ENCODE measurements at places on chromosomes 11 and 22.

GRCh38 chr11:130211144-130211543 lies 51.6 kb downstream of the ST14 start:
- H3K27ac ChIP-seq: no peak overlapping the region
- no peaks in the 10 kb centered on the region for H3K4me1 ChIP-seq
- 0 out of 2 replicates have a peak, but pooled peaks cover 4% of the 10 kb centered on the region for H3K36me3 ChIP-seq
- DNase-seq: peak; percentile 20
- H3K4me3 ChIP-seq: no peak overlapping the region

DNA sequence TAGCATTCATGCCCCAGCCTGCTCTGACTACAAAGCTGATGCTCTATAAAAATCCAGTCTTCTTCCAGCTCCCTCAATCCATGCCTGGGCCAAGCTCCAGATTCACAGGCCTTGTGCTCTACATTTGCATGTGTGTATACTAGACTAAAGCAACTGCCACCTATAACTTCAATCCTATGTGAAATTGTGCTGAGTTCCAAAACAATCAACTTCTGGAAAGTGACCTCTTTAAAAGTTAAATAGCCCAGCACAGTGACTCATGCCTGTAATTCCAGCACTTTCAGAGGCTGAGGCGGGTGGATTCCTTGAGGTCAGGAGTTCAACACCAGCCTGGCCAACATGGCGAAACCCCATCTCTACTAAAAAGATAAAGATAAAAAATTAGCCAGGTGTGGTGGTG lies 114.3 kb upstream of the ZC3H12C start:
- H3K4me3 ChIP-seq: no peak overlapping the region
- DNase-seq: no peak
- no peaks in the 10 kb centered on the region for H3K27me3 ChIP-seq

GRCh38 chr11:91005458-91005857 lies 782.6 kb upstream of the CHORDC1 start:
- H3K27ac ChIP-seq: no peak overlapping the region
- no peaks in the 10 kb centered on the region for H3K27me3 ChIP-seq
- DNase-seq: no peak
- H3K4me3 ChIP-seq: no peak overlapping the region
- no peaks in the 10 kb centered on the region for H3K36me3 ChIP-seq
- no peaks in the 10 kb centered on the region for H3K4me1 ChIP-seq

DNA sequence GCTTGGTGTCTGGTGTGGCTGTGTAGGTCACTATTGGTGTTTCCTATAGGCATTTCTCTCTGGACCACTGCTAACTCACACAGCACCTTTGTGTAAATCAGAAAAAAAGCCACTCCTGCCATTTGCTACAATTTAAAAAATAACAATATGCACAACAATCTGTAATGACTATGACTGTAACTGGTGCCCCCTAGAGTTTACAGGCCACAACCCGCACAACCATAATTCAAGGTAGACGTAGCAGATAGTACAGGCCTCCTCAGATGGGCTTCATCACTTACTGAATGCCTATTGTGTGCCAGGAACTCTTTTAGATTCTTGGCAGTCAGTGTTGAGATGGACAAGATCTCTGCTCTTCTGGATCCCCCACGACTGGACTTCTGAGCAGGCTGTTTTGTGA lies 47.7 kb downstream of the SYT9 start:
- no peak overlapping the region for H3K27ac ChIP-seq
- H3K36me3 ChIP-seq: no peaks in the 10 kb centered on the region
- no peaks in the 10 kb centered on the region for H3K4me1 ChIP-seq
- no peak for DNase-seq
- H3K4me3 ChIP-seq: no peak overlapping the region

GRCh38 chr11:35626501-35626900 lies 8.2 kb downstream of the FJX1 start:
- H3K4me3 ChIP-seq: no peak overlapping the region
- no peaks in the 10 kb centered on the region for H3K27me3 ChIP-seq
- no peak overlapping the region for H3K27ac ChIP-seq
- H3K4me1 ChIP-seq: peaks cover 57% of the 10 kb centered on the region

DNA sequence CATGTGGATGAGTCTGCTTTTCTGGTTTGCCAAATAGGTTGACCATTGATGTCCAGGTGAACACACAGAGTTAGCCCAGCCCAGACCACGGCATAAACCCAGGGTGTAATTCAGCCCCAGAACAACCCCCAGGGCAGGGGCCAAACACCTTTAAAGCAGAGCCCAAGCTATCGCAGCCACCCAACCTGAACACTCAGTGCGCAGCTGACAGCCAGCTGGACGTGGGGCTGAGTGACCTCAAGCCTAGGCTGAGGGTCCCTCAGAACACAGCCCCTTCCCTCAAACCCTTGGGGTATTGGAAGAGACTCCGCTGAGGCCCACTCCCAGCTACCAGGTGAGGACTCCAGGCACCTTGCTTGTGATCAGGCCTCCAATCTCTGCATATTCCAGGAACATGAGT lies 161.5 kb upstream of the NECTIN1 start:
- H3K4me3 ChIP-seq: no peak overlapping the region
- H3K27me3 ChIP-seq: no peaks in the 10 kb centered on the region
- no peaks in the 10 kb centered on the region for H3K4me1 ChIP-seq
- no peak for DNase-seq

DNA sequence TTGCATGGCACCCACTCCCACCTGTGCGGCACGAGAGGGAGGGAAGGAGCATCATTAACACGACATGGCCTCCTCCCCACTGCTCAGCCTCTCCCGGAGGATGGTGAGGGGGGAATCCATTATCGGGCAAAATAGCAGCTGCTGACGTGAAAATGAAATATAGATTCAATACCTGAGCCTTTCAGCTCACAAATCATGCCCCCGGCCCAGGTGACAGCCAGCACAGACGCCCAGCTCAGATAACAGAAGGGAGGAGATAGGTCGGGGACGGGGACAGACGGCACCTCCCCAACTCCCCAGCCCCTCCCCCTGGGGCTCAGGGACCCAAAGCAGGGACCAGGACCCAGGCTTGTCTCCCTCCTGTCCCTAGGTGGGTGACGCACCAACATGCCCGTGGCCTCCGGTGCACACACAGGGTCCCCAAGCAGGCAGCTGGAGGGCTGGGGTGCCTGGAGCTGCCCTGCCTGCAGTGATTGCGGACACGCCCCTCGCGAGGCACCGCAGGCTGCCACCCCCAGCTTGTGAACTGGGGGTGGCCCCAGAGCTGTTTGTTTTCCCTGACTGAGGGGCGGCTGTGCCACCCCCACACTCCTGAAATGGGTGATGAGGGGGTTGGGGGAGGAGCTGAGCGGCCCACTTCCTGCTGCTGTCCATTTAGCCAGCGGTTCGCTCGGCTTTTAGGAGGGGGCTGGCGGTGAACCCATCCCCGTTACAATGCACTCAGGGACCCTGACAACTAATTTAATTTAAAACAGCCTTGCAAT lies 31.7 kb downstream of the FLRT1 start:
- H3K27ac ChIP-seq: no peak overlapping the region
- DNase-seq: no peak

DNA sequence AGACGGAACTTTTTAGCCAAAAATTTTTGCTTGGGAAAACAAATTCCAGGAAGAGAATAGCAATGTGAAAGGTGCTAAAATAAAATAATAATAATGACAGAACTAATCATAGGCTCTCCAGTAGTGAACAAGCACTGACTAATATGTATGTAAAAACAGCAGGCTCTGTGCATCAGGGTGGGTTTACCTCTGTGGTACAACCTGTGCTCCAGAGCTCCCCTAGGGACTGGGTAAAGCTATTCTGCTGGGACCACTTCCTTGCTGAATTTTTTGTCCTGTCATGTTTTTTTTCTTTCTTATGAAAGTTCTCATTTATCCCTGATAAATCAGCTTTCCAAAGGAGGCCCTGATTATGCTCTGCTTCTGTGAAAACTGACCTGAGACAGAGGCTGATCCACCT lies 18.8 kb downstream of the LUZP2 start:
- H3K4me1 ChIP-seq: peaks cover 6% of the 10 kb centered on the region
- no peaks in the 10 kb centered on the region for H3K27me3 ChIP-seq
- H3K36me3 ChIP-seq: no peaks in the 10 kb centered on the region

GRCh38 chr22:46225631-46226030 lies 24.5 kb downstream of the CDPF1 start:
- no peaks in the 10 kb centered on the region for H3K27me3 ChIP-seq
- no peak overlapping the region for H3K27ac ChIP-seq
- no peaks in the 10 kb centered on the region for H3K36me3 ChIP-seq
- no peak overlapping the region for H3K4me3 ChIP-seq
- no peak for DNase-seq
- no peaks in the 10 kb centered on the region for H3K4me1 ChIP-seq

- DNase-seq: no peak
- H3K4me3 ChIP-seq: peak overlapping the region; percentile 77
- H3K27me3 ChIP-seq: no peaks in the 10 kb centered on the region
- H3K4me1 ChIP-seq: peaks cover 14% of the 10 kb centered on the region
- peaks cover 37% of the 10 kb centered on the region for H3K36me3 ChIP-seq
These were observed 465 bp downstream of the SUN2 start for GRCh38 chr22:38755155-38755910.

GRCh38 chr11:44591557-44591956 lies 26.1 kb downstream of the CD82 start:
- H3K27ac ChIP-seq: no peak overlapping the region
- no peak overlapping the region for H3K4me3 ChIP-seq
- H3K36me3 ChIP-seq: peaks cover 6% of the 10 kb centered on the region
- no peak for DNase-seq
- H3K4me1 ChIP-seq: no peaks in the 10 kb centered on the region

GRCh38 chr22:22867996-22868715 lies 19.5 kb upstream of the IGLL5 start:
- no peak overlapping the region for H3K4me3 ChIP-seq
- no peak overlapping the region for H3K27ac ChIP-seq
- DNase-seq: no peak
- no peaks in the 10 kb centered on the region for H3K4me1 ChIP-seq
- H3K27me3 ChIP-seq: peaks cover 6% of the 10 kb centered on the region

DNA sequence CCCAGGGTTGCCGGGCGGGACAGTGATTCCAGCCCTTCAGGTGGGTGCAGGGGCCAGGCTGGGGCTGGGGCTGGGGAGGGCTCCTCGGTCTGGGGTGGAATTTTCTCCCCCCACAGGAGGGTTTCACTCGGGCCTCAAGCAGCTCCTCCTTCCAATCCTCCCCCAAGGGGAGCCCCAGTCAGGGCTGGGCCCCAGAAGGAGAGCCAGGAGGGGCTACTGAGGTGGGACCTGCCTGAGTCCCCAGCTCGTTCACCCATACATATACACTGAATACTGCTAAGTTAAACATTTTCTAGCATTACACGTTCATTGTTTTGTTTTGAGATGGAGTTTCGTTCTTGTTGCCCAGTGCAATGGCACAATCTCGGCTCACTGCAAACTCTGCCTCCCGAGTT lies 1.5 kb upstream of the CRACR2B start:
- DNase-seq: no peak
- no peaks in the 10 kb centered on the region for H3K36me3 ChIP-seq
- H3K4me3 ChIP-seq: no peak overlapping the region
- H3K4me1 ChIP-seq: peaks cover 7% of the 10 kb centered on the region
- H3K27me3 ChIP-seq: peaks cover 18% of the 10 kb centered on the region
- no peak overlapping the region for H3K27ac ChIP-seq

DNA sequence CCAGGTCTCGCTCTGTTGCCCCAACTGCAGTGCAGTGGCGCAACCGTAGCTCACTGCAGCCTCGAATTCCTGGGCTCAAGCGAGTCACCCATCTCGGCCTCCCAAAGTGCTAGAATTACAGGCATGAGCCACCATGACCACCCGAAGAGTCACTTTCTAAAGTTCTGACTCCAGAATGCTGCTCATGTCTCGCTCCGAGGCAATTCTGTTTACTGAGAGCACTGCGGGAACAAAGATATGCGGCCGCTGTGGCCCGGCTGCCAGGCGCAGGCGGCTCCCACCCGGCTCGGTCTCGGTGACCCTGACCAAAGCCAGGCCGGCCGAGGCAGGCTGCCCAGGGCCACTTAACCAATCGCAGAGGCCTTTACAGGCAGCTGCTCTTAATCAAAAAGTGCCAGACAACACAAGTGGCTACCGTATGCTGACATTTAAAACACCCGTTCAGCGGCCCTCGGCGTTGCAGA lies 78.7 kb downstream of the PHF21B start:
- no peak overlapping the region for H3K4me3 ChIP-seq
- peaks cover 2% of the 10 kb centered on the region for H3K27me3 ChIP-seq
- no peak for DNase-seq
- H3K36me3 ChIP-seq: no peaks in the 10 kb centered on the region

DNA sequence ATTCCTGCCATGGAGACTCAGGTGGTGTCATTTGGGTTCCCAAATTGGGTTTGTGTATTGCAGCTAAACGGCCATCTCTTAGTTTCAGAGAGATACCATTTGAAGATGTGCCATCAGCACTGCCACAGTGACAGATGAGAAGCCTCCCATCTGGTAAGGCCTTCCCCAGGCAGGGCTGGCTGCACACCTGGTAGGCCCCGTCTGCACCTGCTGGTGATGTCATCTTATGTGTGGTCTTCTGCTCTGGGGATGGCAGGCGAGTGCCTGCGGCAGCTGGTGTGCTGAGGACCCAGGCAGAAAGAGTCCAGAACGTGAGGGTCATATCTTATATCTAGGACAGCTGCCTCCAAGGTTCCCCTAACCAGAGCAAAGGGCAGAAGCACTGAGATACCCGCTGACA lies 100.6 kb downstream of the CSNK2A3 start:
- H3K27me3 ChIP-seq: no peaks in the 10 kb centered on the region
- no peak overlapping the region for H3K27ac ChIP-seq
- H3K36me3 ChIP-seq: no peaks in the 10 kb centered on the region
- no peaks in the 10 kb centered on the region for H3K4me1 ChIP-seq
- no peak for DNase-seq

DNA sequence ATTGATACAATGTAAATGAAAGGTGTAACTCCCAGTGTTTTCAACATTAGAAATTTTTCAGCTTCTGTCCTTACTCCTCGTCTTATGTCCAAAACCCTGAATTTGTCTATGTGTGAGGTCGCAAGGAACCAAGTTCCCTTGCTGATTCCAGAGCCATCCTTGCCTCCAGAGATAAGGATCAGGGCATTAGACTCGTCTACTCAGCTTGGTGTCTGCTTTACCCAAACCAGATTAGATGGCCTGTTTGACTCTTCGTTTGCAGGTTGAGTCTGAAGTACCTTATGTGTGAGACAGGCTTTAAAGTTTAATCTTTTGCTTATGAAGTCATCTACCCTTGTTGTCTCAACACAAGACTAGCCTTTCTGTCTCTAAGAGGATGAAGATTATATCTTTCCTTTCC lies 55.6 kb downstream of the SPECC1L start:
- DNase-seq: no peak
- H3K4me3 ChIP-seq: no peak overlapping the region
- H3K4me1 ChIP-seq: no peaks in the 10 kb centered on the region
- H3K27ac ChIP-seq: no peak overlapping the region
- H3K36me3 ChIP-seq: peaks cover 93% of the 10 kb centered on the region

DNA sequence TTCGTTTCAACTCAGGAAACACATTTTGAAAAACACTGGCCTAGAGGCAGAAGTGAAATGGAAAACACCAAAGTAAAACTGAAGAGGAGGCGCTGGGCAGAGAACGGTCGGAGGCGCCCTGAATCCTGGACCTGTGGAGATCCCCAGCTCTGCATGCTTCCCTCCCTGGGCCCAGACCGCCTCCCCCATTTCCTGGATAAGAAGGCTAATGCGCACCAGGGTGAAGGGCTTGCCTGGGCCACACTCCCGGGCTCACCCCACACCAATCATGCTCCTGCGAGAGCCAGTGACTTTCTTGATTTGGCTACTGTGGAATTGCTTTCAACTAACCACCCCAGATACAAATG lies 167.1 kb downstream of the CRYBB2 start:
- no peak for DNase-seq
- H3K27ac ChIP-seq: no peak overlapping the region
- no peaks in the 10 kb centered on the region for H3K36me3 ChIP-seq
- H3K4me3 ChIP-seq: no peak overlapping the region
- H3K4me1 ChIP-seq: no peaks in the 10 kb centered on the region
